Fibroblast of villous mesenchyme (primary cell): ENCODE measurements at places on chromosomes 7 and 10. TPM values are rescaled to one million over a fixed set of nuclear protein-coding genes. Genes with fewer than 3 reads are reported as not detected.

Gene GJC3
- total RNA-seq: not detected in 2 replicates

Gene TMEM26
- total RNA-seq: 5.6 and 6.4 TPM in 2 replicates

Gene A1CF
- total RNA-seq: not detected in 2 replicates

Gene FOXK1
- 30.6 and 32.8 TPM in 2 replicates for total RNA-seq

Gene LBX1
- not detected in 2 replicates for total RNA-seq

Gene CXCL12
- 67.4 and 69.9 TPM in 2 replicates for total RNA-seq

Gene FAM237B
- not detected in 2 replicates for total RNA-seq

Gene MYL7
- total RNA-seq: 0.43 TPM in 1 of 2 replicates, not detected in the other

Gene HOXA11
- total RNA-seq: 41.9 and 47.1 TPM in 2 replicates

Gene ITPRID1
- total RNA-seq: not detected in 2 replicates

Gene TBX20
- 1.3 and 2.6 TPM in 2 replicates for total RNA-seq
